ENCODE measurements at places on chromosomes 12 and 14. TPM values are rescaled to one million over a fixed set of nuclear protein-coding genes. Genes with fewer than 3 reads are reported as not detected.

PDZRN4 gene
- 10.6 TPM for total RNA-seq

P2RX7 gene
- total RNA-seq = 7.7 TPM

POTEG gene
- total RNA-seq = not detected

GPX2 gene
- total RNA-seq = 617 TPM

KIF26A gene
- 3.7 TPM for total RNA-seq

SLC10A1 gene
- total RNA-seq = 0.86 TPM

PRH2 gene
- not detected for total RNA-seq

CLEC9A gene
- 1.2 TPM for total RNA-seq

SIRT4 gene
- total RNA-seq = 3.8 TPM

OTOGL gene
- total RNA-seq = 0.20 TPM

GATC gene
- total RNA-seq = 30.2 TPM

ACSM4 gene
- total RNA-seq = not detected

DNA sequence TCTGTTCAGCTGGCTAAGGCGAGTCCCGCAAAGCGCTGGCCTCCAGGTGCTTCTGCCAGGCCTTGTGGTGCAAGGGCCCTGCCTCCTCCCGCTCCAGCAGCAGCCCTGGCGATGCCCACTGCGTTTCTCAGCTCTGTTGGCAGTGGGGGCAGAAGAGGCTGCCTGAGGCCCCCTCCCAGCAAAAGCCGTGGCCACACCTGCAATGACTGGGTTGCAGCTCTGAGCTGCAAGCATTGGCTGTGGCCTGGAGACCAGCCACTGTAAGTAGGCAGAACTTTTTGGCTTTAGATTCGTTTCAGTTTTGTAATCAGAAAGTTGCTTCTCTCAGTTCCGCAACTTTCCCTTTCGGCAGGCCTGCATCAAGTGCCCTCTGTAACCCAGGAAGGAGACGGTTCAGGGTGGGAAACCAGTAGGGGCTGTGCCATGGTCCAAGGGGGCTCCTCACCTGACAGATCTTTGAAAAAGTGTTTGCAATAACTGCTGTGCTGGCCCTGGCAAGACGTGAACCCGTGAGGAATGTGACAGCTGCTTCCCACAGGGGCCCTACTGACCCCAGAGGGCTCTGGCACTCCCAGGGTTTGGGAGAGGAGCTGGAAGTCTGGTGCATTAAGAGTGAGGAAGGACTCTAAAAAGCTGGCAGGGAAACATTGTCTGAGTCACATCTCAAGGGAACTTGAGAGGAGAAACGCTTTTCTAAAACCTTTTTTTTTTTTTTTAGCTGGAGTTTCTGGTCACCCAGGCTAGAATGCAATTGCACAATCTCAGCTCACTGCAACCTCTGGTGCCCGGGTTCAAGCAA lies 54.5 kb upstream of the MAX start:
- DNase-seq = no peak

DNA sequence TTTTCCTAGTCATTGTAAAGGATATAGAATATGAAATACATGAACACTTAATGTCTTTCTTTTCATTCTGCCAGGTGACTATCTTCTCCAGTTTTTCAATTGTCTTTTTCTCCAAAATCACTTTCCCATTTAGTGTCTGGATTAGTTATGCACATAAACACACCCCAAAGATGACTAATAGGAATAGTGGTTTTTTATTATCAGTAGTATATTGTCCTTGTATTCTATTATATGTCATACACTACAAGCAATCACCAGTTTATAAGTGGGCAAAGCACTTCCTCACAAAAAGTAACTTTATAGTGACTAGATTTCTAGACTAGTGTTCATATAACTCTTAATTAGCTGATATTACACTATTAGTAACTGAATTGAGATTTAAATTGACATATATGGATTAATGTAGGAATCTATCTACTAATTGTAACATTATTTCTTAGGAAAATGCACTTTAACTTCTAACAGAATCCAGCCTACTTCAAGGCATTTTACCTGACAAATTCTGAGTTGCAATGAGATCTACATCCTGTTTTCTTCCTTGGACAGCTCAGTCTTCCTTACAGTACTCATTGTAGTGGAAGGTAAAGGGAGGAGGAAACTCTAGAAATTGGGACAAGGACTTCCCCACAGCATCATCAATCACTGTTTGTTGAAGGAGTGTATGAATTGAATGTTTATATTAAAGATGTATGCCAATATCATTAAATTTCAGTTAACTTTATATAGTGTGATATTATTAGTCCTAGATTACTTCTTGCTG lies 186.1 kb upstream of the GARIN2 start:
- no peak for DNase-seq

DNA sequence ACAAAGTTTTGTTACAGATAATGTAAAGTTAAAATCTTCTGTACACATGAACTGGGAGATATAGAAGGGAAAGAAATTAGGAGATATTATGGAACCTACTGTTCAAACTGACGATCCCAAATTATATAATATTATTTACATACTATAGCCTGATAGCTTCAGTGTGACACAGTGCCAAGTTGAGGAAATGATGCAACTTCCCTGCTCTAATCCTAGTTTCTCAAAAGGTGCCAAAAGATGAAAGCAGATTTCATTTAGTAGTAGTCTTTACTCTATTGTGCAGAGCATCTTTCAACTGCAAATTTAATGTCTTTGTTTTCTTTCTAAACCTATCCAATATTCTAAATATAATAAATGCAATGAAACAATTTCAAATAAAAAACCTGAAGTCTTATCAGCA lies 46.9 kb downstream of the COCH start:
- no peak for DNase-seq

DNA sequence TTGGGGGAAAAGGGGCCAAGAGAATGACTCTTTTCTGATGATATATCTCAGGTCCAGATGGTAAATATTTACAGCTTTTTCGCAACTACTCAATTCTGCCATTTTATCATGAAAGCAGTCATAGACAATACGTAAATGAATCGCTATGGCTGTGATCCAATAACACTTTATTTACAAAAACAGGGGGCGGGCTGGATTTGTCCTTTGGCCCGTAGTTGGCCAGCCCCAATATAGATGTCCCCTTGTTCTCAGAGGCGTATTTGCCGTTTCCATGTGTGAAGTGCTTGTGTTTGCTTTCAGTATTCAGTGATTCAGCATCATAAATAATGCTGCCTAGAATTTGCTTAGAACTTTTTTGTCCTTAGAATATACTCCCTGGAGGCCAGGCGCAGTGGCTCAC lies 77.2 kb downstream of the CCDC92 start:
- no peak for DNase-seq

GRCh38 chr12:67788118-67788517 lies 139.6 kb downstream of the DYRK2 start:
- DNase-seq = no peak

GRCh38 chr12:11649413-11650285 lies at the start of gene ETV6:
TSS of gene ETV6 (plus strand) at chr12:11649674. CDS start at chr12:11650128, 454 bp downstream.
- peak; percentile 76 for DNase-seq

GRCh38 chr14:46840944-46841720 lies 189.6 kb upstream of the RPL10L start:
- no peak for DNase-seq

DNA sequence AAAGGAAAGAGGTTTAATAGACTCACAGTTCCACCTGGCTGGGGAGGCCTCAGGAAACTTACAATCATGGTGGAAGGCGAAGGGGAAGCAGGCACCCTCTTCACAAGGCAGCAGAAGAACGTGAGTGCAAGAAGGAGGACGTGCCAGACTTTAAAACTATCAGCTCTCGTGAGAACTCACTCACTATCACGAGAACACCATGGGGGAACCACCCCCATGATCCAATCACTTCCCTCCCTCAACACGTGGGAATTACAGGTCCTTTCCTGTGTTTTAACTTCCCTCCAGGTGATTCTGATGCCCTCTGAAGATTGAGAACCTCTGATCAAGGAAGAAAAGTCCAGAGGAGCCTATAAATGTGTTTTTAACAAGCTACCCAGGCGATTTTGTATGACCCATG lies 358.7 kb downstream of the MED13L start:
- DNase-seq = no peak

DNA sequence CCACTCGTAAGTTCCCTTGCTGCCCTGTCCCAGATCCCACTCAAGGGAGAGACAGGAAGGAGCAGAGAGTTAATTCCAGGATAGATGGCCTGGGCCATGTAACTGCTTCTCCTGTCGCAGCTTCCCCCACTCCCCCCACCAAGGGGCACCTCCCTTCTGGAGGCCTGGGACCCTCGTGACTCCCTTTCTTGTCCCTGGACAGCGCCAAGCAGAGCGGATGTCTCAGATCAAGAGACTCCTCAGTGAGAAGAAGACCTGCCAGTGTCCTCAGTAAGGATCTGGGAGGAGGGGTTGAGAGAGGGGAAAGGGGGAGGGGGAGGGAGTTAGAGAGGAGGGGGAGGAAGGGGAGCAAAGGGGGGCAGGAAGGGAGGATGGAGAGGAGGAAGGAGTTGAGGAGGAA lies 3.0 kb upstream of the GPR162 start:
- no peak for DNase-seq

GRCh38 chr12:52870361-52871290 lies 21.8 kb upstream of the KRT78 start:
- DNase-seq = peak; percentile 59

DNA sequence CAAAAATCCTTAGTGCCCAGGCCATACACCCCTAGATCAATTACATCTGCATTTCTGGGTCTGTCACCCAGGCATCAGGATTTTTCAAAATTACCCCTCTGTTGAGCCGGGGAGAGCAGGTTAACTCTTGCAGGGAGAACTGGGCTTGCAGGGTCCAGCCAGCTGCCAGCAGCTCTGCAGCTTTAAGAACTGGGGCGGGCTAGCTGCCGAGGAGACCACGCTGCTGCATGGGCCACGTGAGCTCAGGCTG lies at the start of gene DGLUCY:
Gene DGLUCY (plus strand): TSS at position 245 of the 250 bp plus-strand sequence. CDS start 46,222 bp downstream, outside the sequence.
- peak; percentile 73 for DNase-seq

GRCh38 chr12:78194448-78194847 lies 363.8 kb downstream of the NAV3 start:
- no peak for DNase-seq

- no peak for DNase-seq
Observed at GRCh38 chr14:56874375-56874774, 64.1 kb upstream of the OTX2 start.

DNA sequence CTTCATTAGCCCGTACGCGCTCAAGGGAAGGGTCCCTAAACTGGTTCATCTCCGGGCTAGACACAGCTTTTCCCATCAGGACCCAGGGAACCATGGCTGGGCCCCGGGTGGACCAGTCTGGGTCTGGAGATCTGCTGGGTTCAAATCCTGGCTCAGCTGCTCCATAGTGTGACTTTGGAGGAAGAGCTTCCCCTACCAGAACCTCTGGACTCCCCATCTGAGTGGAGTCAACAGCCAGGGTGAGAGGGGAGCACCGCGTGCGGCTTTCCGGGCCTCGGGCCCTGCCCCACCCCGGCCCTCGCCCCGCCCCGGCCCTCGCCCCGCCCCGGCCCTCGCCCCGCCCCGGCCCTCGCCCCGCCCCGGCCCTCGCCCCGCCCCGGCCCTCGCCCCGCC lies 41.2 kb downstream of the BEGAIN start:
- DNase-seq = no peak

GRCh38 chr12:87818441-87818840 lies 210.8 kb downstream of the C12orf50 start:
- DNase-seq = no peak

GRCh38 chr12:53197011-53197640 lies 9.9 kb downstream of the ITGB7 start:
- no peak for DNase-seq

DNA sequence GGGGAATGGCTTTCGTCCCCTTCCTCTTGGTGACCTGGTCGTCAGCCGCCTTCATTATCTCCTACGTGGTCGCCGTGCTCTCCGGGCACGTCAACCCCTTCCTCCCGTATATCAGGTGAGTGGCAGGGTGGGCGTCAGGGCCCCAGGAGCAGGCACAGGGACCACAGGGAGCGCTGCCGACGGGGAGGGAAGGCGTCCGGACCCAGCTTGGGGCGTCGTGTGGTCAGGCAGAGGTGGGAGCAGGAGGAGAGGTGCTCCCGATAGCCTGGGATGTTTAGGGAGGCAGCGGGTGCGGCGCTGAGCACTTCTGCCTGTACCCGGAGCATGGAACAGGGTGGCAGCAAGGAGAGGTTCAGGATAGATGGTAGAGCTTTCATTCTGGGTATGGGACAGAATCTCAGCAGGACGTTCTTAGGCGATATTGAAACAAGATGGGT lies 444 bp downstream of the DRAM1 start:
- DNase-seq = no peak

DNA sequence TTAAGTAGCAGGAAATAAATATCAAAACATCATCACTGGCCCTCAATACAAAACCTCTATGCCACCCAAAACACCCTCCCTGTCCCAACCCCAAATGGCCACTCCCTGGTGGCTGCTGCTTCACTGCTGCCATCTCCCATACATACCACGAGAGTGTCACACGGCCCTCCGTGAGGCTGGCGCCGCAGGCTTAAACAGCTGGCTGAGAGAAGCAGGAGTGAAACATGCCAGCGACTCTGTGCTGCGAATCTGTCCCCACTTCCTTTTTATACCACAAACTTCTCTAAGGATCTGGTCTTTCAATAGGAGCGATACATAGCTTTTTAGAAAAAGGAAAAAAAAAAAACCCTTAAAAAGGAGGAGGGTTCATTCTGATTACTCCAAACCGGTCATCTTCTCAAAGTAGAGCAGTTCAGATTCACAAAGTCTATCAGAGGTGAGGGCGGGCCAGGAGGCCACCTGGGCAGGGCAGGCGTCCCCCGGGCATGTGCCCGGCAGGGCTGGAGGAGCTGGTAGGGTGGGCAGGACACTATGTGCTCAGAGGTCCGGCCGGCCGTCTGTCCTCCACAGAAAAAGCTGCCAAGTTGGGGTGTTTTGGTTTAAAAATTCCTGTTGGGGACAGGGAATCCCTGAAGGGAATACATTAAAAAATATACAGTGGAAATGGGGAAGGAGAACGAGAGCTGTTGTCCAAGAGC lies 26.5 kb downstream of the MAX start:
- DNase-seq = no peak

GRCh38 chr14:85447883-85448282 lies 82.1 kb upstream of the FLRT2 start:
- DNase-seq = no peak

DNA sequence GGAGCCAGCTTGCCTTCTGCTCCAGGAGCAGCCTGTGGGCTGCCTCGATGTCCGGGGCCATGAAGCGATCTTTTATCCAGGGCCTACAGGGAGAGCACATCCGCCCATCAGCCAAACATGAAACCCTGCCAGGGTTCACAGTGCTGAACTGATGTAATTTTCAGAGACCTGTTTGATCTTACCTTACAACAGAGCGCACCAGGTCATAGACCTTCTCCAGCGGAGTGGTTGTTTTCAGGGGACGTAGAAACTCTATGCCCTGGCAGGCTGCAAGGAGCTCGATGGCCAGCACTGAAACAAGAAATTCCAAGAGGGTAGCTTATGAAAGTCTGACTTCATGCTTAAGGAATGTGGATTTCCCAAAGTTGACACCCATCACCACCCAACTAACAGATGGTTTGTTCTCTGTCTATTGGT lies 19.7 kb downstream of the HAL start:
- no peak for DNase-seq

- DNase-seq = no peak
Observed at GRCh38 chr12:64695550-64695949, 63.7 kb downstream of the GNS start.

- DNase-seq = no peak
Observed at GRCh38 chr12:22437031-22437806, 102.7 kb upstream of the ST8SIA1 start.

- no peak for DNase-seq
Observed at GRCh38 chr12:79546466-79547043, 144.2 kb downstream of the PAWR start.

Measured in mucosa of gallbladder (tissue), 1 donor.